Esophagus squamous epithelium (tissue), 5 donors: ENCODE measurements at places on chromosomes 6 and 20.

DNA sequence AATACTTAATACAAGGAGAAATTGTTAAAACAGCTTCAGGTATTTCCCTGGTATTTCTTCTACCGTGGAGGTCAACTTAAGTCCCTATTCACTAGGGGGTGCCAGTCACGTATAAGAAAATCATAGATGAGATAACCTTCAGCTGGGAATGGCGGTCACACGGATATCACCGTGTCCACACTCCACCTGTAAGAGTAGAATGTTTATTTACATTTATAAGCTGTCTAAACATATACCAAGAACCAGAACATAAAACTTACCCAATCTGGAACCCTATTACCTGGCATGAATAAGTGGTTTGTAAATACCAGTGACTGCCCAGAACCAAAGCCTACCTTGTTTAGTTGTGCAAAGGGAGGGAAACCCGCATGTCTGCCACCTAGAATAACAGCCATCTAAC is 1.9 kb upstream of the ELOVL4 start:
- peaks cover 29% of the 10 kb centered on the region for H3K4me1 ChIP-seq
- no peak overlapping the region for H3K27ac ChIP-seq
- DNase-seq, result no peak
- H3K27me3 ChIP-seq, result no peaks in the 10 kb centered on the region

DNA sequence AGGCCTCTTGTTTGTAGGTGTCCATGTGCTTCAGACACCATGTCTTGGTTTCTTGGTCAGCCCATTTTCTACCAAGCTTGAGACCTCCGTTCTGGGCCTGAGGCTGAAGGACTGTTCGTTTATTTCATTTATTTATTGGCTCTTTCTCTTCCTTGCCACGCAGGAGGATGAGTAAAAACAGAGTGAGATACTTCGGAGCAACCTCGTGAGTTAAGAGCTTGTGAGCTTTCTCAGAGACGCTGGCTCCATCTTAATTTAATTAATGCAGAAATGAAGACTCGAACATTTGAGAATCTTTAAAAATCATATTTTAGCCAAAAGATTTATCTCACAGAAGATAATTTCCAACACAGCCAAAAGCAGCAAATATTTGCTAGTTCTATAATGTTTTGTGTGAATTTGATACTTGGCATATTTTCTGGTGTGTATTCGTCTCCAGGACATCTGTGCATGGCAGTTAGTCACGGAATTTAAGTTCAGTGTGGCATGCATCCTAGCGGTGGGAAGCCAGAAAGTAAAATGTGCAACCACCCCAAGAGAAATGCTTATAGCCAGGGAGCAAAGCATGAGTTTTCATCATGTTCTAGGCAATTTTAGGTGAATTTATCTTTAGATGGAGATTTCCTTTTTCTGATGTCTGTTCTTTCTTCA is 76.0 kb downstream of the THBS2 start:
- no peak for DNase-seq
- peaks cover 4% of the 10 kb centered on the region for H3K27me3 ChIP-seq
- no peak overlapping the region for H3K27ac ChIP-seq
- H3K36me3 ChIP-seq, result no peaks in the 10 kb centered on the region
- H3K4me3 ChIP-seq, result no peak overlapping the region

DNA sequence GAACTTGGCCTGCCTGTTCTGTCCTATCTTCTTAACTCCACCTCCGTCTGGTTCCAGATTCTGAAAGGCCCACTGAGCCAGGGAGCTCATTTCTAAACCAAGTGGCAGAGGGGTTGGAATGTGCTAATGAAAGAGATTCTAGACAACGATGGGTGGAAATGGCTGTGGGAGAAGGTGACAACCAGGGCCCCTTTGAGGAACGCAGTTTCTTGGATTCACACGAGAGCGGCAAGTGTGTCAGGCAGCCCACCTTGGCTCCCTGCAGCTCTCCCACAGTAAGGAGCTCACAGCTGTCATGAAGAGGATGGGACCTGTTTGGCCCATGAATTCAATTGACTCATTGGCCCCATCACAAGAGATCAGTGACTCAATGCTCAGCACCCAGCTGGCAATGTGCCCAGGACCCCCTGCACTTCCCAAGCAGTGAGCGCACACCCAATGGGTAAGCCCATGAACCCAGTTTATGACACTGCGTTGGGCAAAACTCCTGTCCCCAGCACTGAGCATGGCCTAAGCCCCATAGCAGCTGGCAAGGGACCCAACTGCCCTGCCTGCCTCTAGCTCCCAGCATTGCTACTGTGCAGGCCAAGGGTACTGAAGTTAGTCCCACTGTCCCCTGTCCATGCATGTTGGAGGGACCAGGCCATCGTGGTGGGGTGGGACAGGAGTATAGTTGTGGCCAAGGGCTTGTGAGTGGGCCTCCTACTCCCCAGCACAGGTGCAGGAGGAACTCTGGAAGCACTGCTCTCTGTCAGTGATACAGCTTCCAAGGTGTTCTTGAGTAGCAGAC is 16.4 kb downstream of the MRPS18A start:
- no peak for DNase-seq
- peaks cover 14% of the 10 kb centered on the region for H3K36me3 ChIP-seq
- no peak overlapping the region for H3K27ac ChIP-seq
- H3K4me1 ChIP-seq, result peaks cover 39% of the 10 kb centered on the region
- no peak overlapping the region for H3K4me3 ChIP-seq

GRCh38 chr20:62158541-62158940 is 15.0 kb downstream of the SS18L1 start:
- peaks cover 60% of the 10 kb centered on the region for H3K4me1 ChIP-seq
- DNase-seq, result no peak
- no peak overlapping the region for H3K27ac ChIP-seq
- H3K4me3 ChIP-seq, result no peak overlapping the region

- H3K4me1 ChIP-seq, result no peaks in the 10 kb centered on the region
- no peak overlapping the region for H3K27ac ChIP-seq
- H3K27me3 ChIP-seq, result no peaks in the 10 kb centered on the region
- DNase-seq, result no peak
- no peak overlapping the region for H3K4me3 ChIP-seq
Measured at GRCh38 chr20:7855545-7855944, 84.7 kb downstream of the HAO1 start.

DNA sequence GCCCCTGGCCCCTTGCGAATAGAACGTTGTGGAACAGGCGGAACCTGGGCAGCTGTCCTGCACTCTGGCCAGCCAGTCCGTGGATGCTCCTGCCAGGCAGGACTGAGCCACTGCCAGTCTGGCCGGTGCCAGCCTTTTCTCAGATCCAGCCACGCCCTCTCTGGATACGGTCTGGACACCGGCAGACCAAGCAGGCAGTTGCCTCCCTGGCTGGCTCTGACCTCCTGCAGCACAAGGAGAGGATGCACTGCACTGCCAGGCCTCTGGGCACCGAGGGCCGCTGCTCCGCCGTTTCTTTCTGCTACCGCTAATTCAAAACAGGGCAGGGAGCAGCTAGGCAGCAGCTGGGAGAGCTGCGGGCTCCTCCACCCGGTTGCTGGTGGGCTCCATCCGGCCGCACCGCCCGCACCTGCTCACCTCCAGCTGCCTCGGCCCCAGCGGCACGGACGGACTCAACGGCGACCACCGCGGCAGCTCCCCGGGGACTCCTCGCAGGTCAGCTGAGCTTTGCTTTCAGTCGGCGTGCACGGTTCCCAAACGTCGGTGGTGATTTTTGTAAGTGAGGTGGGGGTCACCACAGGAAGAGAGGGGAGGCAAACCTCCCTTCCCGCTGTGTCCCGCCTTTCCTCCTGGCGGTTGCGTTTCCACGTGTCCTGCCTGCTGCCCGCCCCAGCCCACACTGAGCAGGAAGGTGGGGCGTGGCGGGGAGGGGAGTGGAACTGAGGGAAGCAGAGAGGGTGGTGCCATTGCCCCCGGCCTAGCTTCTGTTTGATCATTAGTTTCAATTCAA is 30.3 kb upstream of the AFDN start:
- no peak for DNase-seq
- H3K36me3 ChIP-seq, result no peaks in the 10 kb centered on the region
- H3K4me1 ChIP-seq, result peaks cover 8% of the 10 kb centered on the region
- peak overlapping the region; percentile 16 for H3K4me3 ChIP-seq
- no peaks in the 10 kb centered on the region for H3K27me3 ChIP-seq

DNA sequence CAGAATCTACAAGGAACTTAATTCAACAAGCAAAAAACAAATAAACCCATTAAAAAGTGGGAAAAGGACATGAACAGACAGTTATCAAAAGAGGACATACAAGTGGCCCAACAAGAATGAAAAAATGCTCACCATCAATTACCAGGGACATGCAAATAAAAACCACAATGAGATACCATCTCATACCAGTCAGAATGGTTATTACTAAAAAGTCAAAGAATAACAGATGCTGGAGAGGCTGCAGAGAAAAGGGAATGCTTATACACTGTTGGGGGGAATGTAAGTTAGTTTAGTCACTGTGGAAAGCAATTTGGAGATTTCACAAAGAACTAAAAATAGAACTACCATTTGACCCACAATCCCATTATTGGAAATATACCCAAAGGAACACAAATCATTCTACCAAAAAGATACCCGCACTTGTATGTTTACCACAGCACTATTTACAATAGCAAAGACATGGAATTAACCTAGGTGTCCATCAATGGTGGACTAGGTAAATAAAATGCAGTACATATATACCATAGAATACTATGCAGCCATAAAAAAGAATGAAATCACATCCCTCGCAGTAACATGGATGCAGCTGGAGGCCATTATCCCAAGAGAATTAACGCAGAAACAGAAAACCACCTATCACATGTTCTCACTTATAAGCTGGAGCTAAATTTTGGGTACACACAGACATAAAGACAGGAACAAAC is 48.4 kb downstream of the RNGTT start:
- peaks cover 2% of the 10 kb centered on the region for H3K4me1 ChIP-seq
- H3K27ac ChIP-seq, result no peak overlapping the region
- no peaks in the 10 kb centered on the region for H3K36me3 ChIP-seq
- no peak for DNase-seq
- no peaks in the 10 kb centered on the region for H3K27me3 ChIP-seq
- H3K4me3 ChIP-seq, result no peak overlapping the region

DNA sequence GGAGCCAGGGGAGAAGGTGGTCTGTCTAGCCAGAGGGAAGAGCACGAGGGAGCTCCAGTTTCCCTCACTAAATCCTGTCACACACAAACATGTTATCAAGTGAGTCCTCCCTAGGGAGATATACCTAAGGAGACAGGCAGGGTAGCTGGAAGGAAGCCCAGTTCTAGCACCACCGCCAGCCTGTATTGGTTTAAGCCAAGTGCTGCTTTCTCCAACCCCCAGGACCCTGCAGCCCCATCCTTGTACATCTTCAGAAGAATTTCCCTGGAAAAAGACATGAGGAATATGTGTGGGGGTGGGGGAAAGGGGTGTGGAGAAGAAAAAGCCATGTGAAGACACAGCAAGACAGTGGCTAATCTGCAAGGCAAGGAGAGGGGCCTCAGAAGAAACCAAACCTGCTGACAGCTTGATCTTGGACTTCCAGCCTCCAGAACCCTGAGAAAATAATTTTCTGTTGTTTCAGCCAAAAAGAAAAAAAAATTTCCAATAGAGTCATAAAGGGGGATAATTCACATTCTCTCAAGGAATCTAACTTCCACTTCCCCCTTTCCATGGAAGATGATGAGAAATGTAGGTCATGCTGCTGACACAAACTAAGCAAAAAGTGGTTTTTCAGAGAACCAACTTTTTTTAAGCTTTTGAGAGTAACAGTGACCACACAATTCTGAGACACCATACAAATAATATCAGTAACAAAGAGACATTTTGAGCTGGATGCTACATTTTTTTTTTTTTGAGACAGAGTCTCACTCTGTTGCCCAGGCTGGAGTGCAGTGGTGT is 103.2 kb upstream of the PRDM1 start:
- H3K4me3 ChIP-seq, result no peak overlapping the region
- H3K27me3 ChIP-seq, result no peaks in the 10 kb centered on the region
- H3K36me3 ChIP-seq, result no peaks in the 10 kb centered on the region
- no peak for DNase-seq
- H3K27ac ChIP-seq, result no peak overlapping the region
- no peaks in the 10 kb centered on the region for H3K4me1 ChIP-seq

DNA sequence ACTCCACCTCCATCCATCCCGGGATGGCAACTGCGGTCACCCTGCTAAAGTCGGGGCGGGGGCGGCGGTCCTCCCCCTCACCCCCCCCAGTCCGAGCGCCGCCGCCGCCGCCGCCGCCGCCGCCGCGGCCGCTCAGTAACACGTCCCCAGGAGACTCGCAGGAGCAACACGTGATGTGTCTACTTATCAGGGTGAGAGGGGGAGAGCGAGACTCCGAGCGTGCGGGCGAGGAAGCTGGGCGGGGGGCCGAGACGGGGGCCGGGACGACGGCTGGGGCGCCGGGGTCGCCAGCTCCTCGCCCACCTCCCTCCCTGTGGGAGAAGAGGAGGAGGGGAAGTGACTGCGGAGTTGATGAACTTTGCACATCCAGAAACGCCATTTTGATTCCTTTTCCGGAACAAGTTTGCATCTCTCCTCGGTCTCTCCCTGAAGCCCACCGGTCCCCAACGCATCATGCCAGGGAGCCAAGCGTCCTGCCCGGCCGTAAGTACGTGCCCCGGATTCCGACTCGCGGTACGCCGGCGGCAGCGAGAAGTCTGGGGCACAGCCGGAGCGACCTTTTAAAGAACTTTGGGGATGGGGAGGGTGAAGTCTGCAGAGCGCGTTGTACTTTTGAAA is at the start of gene RREB1:
Gene RREB1, plus strand, starts transcription at position 384 of the 618 bp plus-strand sequence. CDS start 73,951 bp downstream, outside the sequence.
- no peaks in the 10 kb centered on the region for H3K27me3 ChIP-seq
- H3K27ac ChIP-seq, result peak within 1 kb of the TSS; percentile 97
- H3K4me3 ChIP-seq, result peak within 1 kb of the TSS; percentile 87
- H3K36me3 ChIP-seq, result no peaks in the 10 kb centered on the region
- peaks cover 50% of the 10 kb centered on the region for H3K4me1 ChIP-seq

DNA sequence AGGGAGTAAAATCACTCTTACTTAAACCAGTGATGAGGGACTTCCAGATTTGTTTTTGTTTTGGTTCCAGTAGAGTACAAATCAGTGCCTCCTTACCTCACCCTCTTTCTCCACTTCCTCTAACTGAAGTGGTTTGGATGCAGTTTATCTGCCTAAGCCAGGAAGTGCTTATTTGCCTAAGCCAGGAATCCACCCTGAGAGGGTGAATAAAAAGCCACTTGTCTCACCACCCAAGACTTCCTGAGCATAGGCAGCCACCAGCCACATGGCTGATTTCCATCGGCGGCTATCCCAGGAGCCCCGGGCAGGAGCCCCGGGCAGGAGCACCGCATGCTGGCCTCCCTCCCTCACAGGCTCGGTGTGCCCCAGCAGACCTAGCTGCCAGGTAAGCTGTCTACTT is 12.0 kb downstream of the LRP11 start:
- no peak for DNase-seq
- H3K27me3 ChIP-seq, result no peaks in the 10 kb centered on the region
- peaks cover 29% of the 10 kb centered on the region for H3K4me1 ChIP-seq
